ENCODE measurements at places on chromosomes 1 and 21.

DNA sequence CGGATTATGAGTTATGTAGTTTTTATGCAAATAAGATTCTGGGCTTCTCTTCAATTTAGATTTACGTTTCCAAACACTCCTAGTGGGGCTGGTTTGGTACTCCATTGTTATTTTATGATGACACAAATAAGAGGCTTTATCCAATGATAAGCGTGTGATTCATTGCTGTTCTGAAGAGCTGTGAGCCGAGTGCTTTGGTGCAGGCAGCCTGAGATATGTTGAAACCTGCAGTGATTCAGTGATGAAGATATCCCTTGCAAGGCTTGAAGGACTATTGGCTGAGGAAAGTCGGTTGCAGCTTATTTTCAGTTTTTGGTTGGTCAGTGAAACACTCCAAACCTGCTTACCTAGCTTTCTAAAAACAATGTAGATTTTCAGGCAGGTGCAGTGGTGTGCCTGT lies 112.2 kb downstream of the RYR2 start:
- no peak for DNase-seq

DNA sequence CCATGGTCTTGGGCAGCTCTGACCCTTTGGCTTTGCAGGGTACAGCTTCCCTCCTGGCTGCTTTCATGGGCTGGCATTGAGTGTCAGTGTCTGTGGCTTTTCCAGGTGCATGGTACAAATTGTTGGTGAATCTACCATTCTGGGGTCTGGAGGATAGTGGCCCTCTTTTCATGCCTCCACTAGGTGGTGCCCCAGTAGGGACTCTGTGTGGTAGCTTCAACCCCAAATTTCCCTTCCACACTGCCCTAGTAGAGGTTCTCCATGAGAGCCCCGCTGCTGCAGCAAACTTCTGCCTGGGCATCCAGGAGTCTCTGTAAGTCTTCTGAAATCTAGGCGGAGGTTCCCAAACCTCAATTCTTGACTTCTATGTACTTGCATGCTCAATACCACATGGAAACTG lies 494.5 kb upstream of the LRRC7 start:
- DNase-seq = no peak

DNA sequence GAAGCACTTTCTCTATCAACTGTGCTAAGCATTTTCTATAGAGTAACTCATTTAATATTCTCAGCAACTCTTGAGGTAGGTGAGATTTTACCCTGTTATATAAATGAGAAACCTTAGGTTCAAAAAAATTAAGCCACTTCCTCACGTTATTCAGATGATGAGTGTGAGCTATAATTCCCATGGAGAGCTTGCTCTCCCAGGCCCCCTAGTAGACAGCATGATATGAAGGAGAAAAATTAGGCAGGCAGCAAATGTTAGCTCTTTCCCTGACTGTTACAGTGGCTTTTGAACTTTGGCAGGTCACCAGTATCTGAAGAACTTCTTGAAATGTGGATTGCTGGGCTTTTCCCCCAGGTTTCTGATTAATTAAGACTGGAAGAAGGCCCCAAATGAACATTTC lies 753.1 kb downstream of the NCAM2 start:
- DNase-seq = no peak

DNA sequence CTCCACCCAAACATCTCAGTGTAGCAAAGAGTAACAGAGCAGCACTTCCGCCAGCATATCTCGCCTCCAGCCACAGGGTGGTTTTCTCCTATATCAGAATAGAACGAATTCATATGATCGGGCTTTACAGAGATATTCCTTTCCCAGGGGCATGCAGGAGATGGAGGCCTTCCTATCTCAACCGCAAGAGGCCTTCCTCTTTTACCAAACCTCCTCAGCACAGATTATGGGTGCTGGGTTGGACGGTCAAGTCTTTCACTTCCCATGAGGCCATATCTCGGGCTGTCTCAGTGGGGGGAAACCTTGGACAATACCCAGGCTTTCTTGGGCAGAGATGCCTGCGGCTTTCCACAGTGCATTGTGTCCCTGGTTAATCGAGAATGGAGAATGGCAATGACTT lies 65.8 kb downstream of the OVGP1 start:
- no peak for DNase-seq

DNA sequence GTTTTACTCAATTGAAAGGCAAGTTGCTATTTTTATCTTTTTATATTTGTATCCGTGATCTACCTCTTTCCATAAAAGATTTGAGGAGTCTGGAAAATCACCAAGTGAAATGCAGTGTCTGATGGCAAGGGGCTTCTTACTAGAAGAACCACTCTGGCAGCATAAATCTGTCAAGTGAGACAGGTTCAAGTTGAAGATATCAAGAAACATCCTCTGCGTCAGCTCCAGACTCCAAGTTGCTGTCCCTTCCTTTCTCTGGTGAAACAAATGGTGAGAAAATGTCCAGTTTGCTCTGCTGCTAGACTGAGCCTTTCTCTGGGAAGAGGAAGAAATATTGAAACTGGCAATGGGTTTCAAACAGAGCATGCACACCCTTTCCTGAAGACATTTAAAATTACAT lies 411.2 kb downstream of the PLPP3 start:
- no peak for DNase-seq

DNA sequence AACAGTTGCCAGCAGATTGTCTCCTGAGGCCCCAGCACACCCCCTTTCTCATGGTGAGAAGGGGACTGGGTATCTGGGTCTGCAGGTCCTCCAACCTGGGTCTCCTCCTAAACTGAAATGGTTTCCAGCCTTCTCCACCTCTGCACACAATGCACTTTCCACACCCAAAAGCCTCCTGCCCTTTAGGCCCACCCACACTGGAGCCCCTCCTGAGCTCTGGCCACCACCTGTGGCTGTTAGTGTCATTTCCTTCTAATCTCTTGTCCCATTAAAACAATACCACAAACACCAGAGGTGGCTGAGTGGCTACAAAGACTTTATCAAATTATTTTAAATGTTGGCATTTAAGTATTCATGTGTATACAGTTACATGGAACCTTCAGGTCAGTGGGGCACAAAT lies 11.5 kb downstream of the GPR3 start:
- DNase-seq = no peak

- no peak for DNase-seq
These were observed at the start of gene TTC39A for GRCh38 chr1:51330331-51331201. Gene TTC39A, minus strand, starts transcription at chr1:51330562. Its CDS starts 85 bp downstream, at chr1:51330477.

DNA sequence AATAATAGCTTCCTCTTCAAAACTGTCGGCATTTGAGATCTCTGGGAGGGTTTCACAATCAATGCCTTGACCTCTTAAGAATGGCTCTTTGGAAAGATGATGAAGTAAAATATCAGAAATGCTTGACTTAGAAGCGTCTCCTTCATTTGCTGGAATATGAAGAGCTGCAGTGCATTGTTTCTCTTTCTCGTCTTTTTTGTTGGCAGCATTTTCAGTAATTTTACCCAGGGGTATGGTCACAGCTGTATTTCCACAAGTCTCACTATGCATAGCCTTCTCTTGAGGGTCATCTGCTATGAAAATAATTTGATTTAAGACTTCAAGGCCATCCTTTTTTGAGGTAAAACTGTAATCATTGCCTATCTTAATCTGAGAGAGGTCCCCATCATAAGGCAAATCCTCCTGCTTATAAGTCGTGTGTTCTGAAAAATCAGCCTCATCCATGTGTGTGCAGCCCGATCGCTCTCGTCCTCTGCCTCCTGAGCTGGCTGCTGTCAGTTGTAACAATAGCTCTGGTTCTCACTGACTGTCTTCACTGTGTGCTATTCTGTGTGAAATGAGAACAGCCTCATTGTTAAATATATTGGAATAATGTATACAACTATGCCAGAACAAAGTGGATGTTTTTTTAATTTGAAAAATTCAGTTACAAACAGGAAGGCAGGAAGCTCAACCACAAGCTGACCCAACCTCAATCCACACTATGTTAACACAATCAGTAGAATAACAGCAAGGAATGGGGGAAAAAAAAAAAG lies 4.5 kb downstream of the AKNAD1 start:
- DNase-seq = no peak

- DNase-seq = no peak
These were observed 14.0 kb upstream of the CTRC start for GRCh38 chr1:15424146-15424667.

GRCh38 chr21:43790010-43790524 lies 690 bp downstream of the RRP1 start:
- DNase-seq = no peak

- no peak for DNase-seq
These were observed 39.6 kb downstream of the CD55 start for GRCh38 chr1:207361029-207361428.

DNA sequence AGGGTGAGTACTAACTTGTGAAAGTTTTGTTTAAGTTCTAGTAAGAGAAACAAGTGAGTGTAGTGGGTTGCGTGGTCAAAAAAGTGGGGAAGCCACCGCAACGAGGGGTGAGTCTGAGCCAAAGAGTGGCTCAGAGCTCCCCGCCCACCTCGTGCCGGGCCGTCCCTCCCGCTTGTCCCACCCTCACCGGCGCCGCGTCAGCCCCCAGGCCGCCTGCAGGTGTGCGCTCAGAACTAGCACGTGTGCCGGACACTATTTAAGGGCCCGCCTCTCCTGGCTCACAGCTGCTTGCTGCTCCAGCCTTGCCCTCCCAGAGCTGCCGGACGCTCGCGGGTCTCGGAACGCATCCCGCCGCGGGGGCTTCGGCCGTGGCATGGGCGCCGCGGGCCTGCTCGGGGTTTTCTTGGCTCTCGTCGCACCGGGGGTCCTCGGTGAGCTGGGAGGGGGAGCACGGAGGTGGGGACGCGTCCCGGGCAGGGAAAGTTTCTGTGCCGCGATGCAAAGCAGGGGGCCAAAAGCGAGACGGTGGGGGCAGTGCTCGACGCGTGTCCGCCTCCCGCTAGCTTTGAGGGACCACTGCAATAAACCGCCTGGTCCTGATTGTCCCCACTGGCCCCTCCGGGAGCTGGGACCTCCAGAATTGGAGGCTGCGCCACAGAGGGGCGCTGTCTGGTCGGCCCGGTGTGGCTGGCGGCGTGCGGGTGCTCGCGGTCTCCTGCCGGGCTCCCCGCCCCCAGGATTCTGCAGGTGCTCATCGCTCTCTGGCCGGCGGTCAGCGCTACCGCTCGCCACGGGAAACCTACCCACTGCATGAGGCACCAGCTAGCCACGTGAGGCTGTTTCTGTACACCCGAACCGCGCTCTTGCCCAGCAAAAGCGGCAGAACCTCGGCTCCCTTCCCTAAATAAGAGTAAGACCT lies at the start of gene CR2:
CR2 (plus strand) TSS at position 283 of the 919 bp plus-strand sequence; CDS start at position 374, 91 bp downstream.
- DNase-seq = no peak

GRCh38 chr1:204885288-204885711 lies 14.6 kb downstream of the NFASC start:
- no peak for DNase-seq

DNA sequence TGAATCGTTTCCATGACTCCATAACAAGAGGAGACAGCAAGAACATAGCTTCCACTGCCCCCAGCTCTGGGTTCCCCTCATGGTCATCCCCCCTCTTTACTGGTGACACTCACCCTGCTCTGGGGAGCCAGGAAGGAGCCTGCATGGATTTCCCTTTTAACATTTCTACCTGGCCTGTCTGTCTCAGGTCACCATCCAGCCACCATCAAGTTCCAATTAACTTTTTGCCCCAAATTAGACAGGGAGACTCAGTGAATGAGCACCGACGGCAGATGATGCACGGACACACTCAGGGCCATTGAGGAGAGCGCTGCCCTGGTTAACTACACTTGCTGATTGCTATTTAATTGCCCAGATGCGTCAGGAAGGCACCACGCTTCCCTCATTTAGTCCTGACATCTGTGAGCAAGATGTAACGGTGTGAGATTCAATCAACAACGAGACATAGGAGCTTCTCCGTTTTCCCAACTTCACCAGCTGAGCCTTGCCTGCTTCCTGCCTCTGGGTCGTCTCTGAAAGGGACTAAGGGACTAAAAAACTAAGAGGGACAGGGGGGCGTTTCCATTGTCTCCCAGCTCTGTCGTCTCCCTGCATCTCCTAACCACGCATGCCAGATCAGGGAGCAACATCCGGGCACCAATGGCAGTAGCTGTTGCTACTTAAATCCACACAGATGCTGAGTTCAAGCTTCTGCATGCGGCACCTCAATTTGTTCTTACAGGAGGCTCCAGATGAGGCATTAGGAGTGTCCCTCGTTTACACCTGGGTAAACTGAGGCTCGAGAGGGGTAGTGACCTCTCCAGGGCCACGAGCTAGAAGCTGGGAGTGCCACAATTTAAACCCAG lies 426.7 kb downstream of the NPHP4 start:
- no peak for DNase-seq

DNA sequence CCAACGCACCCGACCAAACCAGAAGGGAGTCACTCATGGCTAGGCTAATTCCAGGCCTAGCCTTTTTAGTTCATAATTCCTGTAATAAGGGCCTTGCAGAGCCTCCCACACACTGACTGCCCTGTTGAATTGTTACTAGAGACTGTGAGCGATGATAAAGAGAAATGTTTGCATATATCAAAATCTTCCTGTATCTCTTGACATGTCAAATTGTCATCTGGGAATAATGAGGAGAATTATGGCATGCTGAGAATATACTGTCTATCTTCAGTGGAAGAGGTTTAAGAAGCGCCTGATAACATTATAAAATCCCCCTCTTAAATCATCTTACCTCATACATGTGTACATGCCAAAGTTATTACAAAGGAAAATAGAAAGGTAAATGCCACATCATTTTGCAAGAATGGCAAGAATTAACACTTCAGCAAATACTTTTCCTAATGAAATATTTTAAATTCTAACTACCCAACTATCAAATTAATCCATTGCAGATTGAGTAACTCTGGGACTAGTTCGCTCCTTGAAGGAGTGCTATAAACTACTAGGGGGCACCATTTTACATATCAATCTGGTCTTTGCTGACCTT lies 144.1 kb downstream of the CENPF start:
- DNase-seq = no peak

DNA sequence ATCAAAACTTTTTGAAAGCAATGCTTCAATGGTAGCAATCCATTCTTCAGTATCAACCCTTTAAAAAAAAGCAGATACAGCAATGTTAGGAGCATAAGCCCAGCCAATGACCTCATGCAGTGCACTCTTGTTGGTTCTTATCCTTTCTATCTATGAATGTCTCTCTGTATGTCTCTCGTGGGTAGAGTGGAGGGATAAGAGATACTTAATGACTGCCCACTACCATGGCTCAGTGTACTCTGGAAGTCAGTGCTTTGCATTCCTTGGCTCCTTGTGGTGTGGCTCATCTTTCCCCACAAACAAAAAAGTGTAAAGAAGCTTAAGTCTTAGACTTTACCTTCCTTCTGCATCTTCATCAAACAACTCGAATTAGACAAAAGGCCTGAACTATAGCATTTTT lies 50.3 kb downstream of the PCSK9 start:
- DNase-seq = no peak

DNA sequence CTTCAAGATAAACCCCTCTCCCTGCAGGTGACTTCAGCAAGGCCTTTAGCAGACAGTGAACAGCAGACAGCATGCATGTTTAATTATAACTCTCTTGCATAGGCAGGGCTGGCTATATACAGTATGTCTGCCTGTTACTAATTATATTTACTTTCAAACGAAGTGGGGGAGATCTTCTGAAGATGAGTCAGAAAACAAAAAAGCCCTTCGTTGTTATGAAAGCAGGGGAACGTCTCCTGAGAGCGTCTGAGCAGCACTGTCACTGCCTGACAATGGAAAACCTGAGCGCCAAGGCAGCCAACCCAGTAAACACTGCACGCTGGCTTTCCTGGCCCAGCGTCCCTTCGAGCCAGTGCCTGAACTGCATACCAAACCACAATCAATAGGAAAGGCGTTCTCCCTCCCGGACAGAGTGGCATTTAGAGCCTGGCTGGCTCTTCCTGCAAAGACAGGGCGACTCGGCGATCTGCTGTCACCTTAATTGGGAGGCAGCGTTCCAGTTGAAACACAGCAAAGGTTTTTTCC lies 54.1 kb downstream of the TOMM20 start:
- DNase-seq = no peak

GRCh38 chr1:108644984-108645383 lies 15.9 kb downstream of the HENMT1 start:
- DNase-seq = no peak

GRCh38 chr21:18468790-18469189 lies 65.2 kb upstream of the TMPRSS15 start:
- DNase-seq = no peak

All from HL-60 (cell line).